ENCODE measurements at places on chromosomes 16 and 17.
A peak's percentile ranks its signal among the peaks of the same experiment; 100 is the strongest.

GRCh38 chr16:29727452-29727851 lies 18.3 kb downstream of the C16orf54 start:
- no peak for DNase-seq

GRCh38 chr16:85602402-85603202 lies 10.5 kb upstream of the GSE1 start:
- DNase-seq = no peak

DNA sequence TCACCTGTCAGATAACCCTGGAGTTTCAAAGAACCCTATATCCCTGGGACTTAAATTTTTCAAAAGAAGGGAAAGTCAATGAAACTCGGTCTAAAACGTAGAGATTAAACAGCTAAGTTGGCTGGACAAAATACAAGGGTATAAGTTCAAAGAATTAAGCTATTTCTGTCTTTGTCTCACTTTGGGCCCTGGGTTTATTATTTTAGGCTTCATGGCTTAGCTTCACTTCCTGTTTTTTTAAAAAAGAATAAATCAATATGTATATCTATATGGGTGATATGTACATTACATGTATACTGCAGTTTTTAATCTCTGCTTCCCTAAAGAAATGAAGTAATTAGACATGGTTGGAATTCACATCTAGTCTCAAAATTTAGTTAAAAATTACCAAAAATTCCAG lies 132.3 kb downstream of the TRIM37 start:
- no peak for DNase-seq

GRCh38 chr16:85568519-85568918 lies 44.6 kb upstream of the GSE1 start:
- no peak for DNase-seq

GRCh38 chr16:31536804-31537361 lies 9.2 kb downstream of the AHSP start:
- no peak for DNase-seq

GRCh38 chr17:47087093-47087492 lies 102.0 kb downstream of the CDC27 start:
- DNase-seq = no peak

- no peak for DNase-seq
Observed at GRCh38 chr17:71444078-71444477, 676.7 kb upstream of the SOX9 start.

GRCh38 chr17:17275971-17276370 lies 5.1 kb downstream of the COPS3 start:
- DNase-seq = no peak

GRCh38 chr16:2181952-2182351 lies 14.5 kb downstream of the CASKIN1 start:
- DNase-seq = no peak

DNA sequence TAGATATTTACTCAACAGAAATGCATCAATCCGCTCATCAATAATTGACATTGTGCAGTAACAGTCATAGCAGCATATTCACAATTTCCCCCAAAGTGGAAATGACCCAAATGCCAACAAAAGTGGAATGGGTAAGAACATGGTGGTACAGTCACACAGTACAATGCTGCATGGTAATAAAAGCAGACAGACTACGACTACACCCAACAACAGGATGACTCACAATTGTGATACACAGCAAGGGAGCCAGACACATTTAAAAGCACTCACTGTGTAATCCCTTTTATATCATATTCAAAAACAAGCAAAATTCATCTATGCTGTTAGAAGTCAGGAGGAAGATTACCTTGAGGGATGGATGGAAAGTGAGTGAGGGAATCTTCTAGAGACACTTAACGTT lies 76.5 kb upstream of the NUDT7 start:
- DNase-seq = no peak

GRCh38 chr16:64167936-64168335 lies 953.9 kb downstream of the CDH11 start:
- no peak for DNase-seq

DNA sequence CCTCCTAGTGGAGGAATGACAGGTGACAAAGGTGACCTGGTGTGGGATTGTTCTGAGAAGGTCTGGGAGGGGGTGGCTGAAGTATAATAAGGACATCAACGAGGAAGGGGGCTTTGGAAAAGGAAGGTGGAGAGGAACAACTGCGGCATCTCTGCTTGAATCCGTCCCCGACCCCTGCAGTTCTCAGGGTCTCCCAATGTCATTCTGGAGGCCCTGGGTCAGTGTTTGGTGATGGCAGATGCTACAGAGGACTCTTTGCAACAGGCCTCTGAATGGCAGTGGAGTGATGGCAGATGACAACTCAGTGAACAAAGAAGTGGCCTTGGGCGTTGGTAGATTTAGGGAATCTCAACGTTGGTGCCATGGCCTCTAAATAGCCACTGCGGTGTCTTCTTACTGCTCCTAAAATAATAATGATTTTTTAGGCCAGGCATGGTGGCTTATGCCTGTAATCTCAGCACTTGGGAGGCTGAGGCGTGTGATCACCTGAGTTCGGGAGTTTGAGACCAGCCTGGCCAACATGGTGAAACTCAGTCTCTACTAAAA lies 1.3 kb downstream of the ENGASE start:
- DNase-seq = no peak

DNA sequence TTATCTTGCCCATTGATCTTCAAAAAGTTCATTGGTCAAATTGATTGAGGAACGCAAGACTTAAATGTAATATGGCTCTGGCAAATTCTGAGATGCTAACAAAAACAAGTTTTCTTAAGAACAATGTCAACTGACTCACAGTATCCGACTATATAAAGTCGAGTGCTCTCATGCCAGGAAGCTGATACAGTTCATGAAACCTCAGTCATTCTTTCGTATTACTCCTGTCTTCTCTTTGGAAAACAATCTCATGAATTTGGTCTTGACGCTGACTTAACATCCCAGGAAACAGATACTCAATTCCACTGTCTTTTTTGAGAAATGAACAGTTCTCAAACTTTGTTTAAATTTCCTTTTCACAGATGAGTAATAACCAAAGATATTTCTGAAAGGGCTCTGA lies 704.9 kb downstream of the MAF start:
- no peak for DNase-seq

DNA sequence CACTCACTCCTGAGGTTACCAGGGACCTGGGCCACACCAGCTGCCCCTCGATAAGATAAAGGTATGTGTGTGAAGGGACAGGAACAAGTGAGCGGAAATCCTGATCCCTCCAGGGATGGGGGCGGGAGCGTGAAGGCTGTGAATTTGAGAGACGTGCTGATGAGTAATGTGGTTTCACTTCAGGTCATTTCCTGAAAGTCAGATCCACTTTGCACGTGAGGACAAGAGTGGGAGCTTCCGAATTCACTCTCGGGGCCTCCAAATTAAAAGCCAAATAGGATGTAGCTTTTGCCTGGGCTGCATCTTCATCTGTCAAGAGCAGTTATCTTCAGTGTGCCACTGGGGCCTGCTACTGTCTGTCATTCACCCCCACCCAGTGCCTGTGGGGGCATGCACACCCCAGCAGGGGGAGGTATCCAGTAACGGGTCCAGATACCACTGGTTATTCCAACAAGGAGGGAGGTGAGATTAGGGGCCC lies 87.4 kb upstream of the LHX1 start:
- no peak for DNase-seq

GRCh38 chr16:54545854-54546511 lies 259.4 kb upstream of the IRX3 start:
- DNase-seq = no peak

GRCh38 chr17:38738007-38738662 lies 8.0 kb downstream of the CISD3 start:
- peak; percentile 15 for DNase-seq

- peak; percentile 55 for DNase-seq
Observed at GRCh38 chr16:50093607-50094539, 28.1 kb downstream of the HEATR3 start.

GRCh38 chr16:16143038-16143763 lies 80.1 kb downstream of the ABCC6 start:
- DNase-seq = no peak

DNA sequence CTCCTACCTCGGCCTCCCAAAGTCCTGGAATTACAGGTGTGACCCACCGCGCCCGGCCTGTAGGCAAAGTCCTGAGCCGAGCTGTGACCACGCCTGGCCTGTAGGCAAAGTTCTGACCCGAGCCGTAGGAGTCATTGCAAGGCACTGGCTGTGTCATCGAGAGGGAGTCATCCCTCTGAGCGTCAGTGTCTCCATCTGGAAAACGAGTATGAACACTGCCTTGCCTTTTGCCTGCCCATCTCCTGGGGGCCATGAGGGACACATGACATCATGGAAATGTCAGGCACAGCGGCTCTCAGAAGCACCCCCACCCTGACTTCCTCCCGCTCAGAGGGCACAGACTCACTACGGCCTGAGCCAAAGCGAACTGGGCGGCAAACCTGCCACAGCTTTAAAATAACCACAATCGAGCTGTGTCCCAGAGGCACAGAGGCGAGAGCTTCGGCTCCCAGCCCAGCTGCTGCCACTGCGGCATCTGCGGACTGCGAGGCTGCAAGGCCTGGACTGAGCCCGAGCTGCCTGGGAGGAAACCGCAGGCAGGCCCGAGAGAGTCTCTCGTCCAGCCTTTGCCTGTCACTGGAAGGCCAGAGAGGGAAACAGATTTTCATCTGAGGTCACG lies 50.8 kb downstream of the RPH3AL start:
- DNase-seq = peak; percentile 78

DNA sequence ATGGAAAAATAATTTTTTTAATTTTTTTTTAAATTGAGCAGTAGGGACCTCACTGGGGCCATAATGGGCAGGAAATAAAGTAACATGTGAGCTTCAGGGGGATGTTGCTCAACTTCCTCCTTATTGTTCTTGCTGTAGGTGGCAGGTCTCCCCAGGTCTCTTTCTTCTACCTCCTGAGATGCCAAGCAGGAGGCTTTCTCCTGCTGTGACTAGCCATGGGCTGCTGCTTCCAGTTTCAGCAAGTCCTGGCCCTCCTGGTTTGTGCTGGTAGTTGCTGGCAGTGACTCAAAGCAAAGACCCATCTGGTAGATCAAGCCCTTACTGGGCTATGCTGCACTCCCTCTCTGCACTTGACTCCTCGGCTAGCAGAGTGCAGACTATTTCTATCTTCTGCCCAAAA lies 2.3 kb downstream of the DPEP2NB start:
- no peak for DNase-seq

GRCh38 chr17:34610506-34610905 lies 31.1 kb downstream of the TMEM132E start:
- no peak for DNase-seq

- DNase-seq = no peak
Observed at GRCh38 chr16:81956213-81956948, 54.9 kb downstream of the SDR42E1 start.

- DNase-seq = no peak
Observed at GRCh38 chr16:75621170-75621477, 2.0 kb downstream of the ADAT1 start.

DNA sequence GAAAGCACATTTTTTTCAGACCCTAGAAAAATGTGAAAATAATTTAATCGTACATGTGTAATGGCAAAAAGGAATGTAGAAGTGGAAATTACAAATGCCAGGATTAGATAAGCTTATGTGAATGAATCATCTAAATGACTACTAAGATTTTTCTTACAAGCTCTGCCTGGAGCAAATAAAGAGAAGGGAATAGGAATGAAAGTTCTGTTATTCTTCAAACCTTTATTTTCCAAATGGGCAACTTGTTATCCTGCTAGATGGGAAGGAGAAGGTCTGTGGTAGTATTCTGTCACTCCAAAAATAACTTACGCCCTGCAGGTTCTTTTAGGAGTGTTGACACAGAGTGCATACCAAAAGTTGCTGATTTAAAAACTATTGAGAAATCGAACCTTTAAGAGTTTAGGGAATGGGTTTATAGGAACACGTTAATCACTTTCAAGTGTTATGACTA lies 9.7 kb downstream of the CTCF start:
- DNase-seq = no peak

- DNase-seq = peak; percentile 53
Observed at GRCh38 chr16:67248401-67249177, at the start of gene SLC9A5. SLC9A5 (plus strand) TSS chr16:67248979; CDS start chr16:67249015, 36 bp downstream.

GRCh38 chr16:88920618-88921590 lies 54.4 kb upstream of the PABPN1L start:
- DNase-seq = peak; percentile 94

- DNase-seq = no peak
Observed at GRCh38 chr16:14205666-14206065, 134.5 kb downstream of the MRTFB start.

DNA sequence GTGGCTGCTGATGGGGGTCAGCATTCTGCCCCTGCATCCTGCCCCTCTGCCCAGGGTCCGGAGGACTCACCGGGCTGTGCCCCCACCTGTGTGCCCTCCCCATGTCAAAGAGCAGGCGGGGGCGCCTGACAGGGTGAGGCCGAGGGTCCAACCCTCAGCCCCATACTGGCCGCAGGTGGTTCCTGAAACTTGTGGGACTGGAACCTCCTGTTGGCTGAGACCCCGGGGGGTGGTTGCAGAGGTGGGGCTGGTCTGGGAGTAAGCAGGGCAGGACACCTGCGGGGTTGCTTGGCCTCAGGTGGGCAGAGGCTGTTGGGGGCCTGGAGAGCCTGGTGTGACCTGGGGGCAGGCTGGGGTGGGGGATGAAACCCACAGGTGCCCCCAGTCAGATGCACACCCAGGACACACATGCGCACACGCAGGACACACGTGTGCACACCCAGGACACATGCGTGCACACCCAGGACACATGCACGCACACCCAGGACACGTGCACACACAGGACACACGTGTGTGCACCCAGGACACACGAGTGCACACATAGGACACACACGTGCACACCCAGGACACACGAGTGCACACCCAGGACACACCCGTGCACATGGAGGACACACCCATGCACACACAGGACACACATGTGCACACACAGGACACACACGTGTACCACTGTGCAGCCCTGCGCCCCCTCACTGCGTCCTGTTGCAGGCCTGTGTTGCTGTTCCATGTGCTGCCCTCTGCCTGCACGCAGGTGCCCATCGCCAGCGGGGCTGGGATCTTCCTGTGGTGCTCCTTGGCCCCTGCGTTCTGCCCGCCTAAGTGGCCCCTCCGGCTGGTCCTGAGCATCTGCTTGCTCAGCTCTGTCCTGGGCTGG lies 31.4 kb downstream of the SOX8 start:
- no peak for DNase-seq

- DNase-seq = no peak
Observed at GRCh38 chr17:30379903-30380381, 1.2 kb downstream of the CPD start.

- DNase-seq = no peak
Observed at GRCh38 chr17:17325228-17325627, 22.1 kb downstream of the NT5M start.

DNA sequence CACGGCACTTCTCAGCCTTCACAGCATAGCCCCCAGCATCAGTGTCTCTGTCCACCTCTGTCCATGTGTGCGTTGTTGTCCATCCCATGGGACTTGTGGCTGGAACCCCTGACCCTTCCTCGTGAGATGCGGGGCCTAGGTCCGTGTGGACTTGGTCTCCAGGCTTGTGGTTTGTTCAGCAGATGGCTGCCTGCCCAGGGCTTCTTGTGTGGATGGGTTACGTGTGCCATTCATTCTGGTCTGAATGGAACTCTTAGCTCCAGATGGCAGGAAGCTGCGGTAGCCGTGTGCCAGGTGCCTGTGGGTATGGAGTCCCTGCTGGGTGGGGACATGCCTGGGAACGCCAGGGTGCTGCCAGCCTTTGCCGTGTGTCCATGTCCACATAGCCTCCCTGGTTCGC lies 31.7 kb upstream of the NUDT16L1 start:
- DNase-seq = no peak

GRCh38 chr17:81727324-81728031 lies 15.4 kb downstream of the SLC25A10 start:
- no peak for DNase-seq

Measured in right hindlimb (tissue), 1 donor.